ENCODE measurements at places on chromosomes 11 and 22. TPM values are rescaled to one million over a fixed set of nuclear protein-coding genes. Genes with fewer than 3 reads are reported as not detected.

The RBMXL2 gene
- total RNA-seq: not detected

- no peak for DNase-seq
These were observed 2.2 kb downstream of the BRD1 start for GRCh38 chr22:49825436-49825835.

GRCh38 chr22:50698546-50698945 lies 25.9 kb downstream of the SHANK3 start:
- DNase-seq: no peak

GRCh38 chr11:87036756-87037449 lies 831 bp upstream of the TMEM135 start:
- no peak for DNase-seq

- no peak for DNase-seq
These were observed 149.0 kb downstream of the SPON1 start for GRCh38 chr11:14111496-14111895.

- no peak for DNase-seq
These were observed 911 bp downstream of the FGF19 start for GRCh38 chr11:69702769-69703452.
